ENCODE measurements at places on chromosomes 2 and 18.

- DNase-seq, result no peak
These were observed 17.7 kb upstream of the VIT start for GRCh38 chr2:36678856-36679255.

DNA sequence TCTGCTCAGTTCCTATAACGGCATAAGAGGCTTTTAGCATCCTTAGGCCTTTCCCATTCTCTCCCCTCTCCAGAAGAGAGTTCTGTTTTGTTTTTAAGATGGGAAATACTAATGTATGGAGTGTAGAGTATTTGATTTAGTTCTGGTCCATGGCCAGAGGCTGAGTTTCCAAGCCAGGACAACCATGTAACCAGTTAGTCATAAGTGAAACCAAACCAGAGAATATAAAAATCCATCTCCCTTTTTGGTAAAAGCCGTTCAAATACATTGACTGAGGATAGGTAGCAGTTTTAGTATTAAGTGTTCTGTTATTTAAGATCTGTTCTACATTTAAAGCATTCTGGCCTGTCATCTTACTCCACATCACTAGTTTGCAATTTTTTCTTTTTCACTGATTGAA is 3.1 kb downstream of the PSMD1 start:
- no peak for DNase-seq

DNA sequence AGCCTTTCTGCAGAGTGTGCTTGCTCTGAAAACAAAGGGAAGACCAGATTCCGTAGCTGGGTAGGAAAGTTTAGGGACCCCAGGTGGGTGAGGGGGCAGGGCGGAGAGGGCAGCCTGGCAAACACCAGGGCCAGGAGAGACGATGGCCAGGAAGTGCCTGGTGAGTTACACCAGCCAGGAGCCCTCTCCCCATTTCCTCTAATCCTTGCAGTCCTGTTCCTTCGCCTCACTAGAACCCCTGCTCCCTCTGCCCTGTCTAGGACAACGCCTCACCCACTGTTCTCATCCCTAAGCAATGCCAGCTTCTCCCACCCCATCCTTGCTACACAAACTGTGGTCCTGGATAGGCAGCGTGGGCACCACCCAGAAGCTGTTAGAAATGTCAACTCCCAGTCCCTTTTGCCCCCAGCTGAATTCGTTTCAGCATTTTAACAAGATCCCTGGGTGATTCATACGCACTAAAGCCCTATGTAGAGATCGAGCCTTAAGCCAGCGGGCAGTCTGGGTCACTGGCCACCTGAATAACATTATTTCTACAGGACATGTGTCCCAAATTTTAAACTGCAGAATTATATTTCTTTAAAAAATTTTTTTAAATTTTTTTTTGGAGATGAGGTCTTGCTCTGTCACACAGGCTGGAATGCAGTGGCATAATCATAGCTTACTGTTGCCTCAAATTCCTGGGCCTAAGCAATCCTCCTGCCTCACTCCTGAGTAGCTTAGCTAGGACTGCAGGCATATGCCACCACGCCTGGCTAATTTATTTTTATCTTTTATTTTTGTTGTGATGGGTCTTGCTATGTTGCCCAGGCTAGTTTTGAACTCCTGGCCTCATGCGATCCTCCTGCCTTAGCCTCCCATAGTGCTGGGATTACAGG is 10.9 kb downstream of the WIPF1 start:
- no peak for DNase-seq

GRCh38 chr2:164818149-164819136 is 23.2 kb downstream of the COBLL1 start:
- DNase-seq, result no peak

- DNase-seq, result no peak
These were observed 15.9 kb downstream of the RAPGEF4 start for GRCh38 chr2:172751564-172751963.

DNA sequence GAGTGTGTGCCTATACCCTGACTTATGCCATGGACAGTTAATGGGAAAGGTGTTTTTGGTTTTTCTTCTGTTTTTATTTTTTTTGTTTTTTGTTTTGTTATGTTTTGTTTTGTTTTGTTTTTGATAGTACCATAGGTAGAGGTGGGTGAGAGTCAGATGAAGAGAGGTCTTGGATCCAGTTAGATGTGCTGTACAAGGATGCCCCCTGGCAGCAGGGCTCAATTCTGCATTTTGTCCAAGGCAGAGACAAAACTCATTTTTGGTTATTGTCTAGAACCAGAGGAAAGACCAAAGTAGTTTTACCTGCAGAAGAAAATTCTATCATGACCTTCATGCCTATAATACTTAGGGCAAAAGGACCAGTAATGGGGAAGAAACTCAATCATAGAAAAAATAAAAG is 48.5 kb downstream of the SLC5A7 start:
- no peak for DNase-seq

DNA sequence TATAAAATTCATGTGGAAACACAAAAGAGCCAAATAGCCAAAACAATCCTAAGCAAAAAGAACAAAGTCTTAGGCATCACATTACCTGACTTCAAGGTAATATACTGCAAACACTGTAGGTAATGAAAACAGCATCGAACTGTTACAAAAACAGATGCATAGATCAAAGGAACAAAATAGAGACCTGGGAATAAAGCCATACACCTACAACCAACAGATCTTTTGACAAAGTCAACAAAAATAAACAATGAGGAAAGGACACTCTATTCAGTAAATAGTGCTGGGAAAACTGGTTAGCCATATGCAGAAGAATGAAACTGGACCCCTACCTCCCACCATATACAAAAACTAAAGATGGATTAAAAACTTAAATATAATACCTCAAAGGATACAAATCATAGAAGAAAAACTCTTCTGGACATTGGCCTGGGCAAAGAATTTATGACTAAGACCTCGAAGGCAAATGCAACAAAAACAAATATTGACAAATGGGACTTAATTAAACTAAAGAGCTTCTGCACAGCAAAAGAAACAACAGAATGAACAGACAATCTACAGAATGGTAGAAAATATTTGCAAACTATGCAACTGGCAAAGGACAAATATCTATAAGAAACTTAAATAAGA is 218.0 kb downstream of the PHLPP1 start:
- DNase-seq, result no peak

- no peak for DNase-seq
These were observed 276.6 kb downstream of the RNF152 start for GRCh38 chr18:61616111-61616610.

GRCh38 chr18:56986829-56987228 is 160.1 kb upstream of the BOD1L2 start:
- DNase-seq, result no peak

Data from activated naive CD8-positive, alpha-beta T cell treated with anti-CD3 and anti-CD28 coated beads, Interleukin-2, amount 50 U/mL, for 16 hours (primary cell).